ENCODE measurements at places on chromosomes 3 and 15. TPM values are rescaled to one million over a fixed set of nuclear protein-coding genes. Genes with fewer than 3 reads are reported as not detected.

- no peaks in the 10 kb centered on the region for H3K36me3 ChIP-seq
- no peak overlapping the region for H3K4me3 ChIP-seq
- DNase-seq, result no peak
- H3K4me1 ChIP-seq, result peaks cover 4% of the 10 kb centered on the region
Observed at GRCh38 chr3:115248274-115248673, 101.2 kb upstream of the ZBTB20 start.

- H3K4me3 ChIP-seq, result no peak overlapping the region
- H3K27me3 ChIP-seq, result no peaks in the 10 kb centered on the region
- DNase-seq, result no peak
- no peak overlapping the region for H3K27ac ChIP-seq
- H3K36me3 ChIP-seq, result no peaks in the 10 kb centered on the region
- H3K4me1 ChIP-seq, result no peaks in the 10 kb centered on the region
Observed at GRCh38 chr3:19645093-19645492, 288.9 kb downstream of the EFHB start.

- no peak overlapping the region for H3K4me3 ChIP-seq
- H3K4me1 ChIP-seq, result peaks cover 10% of the 10 kb centered on the region
- H3K27me3 ChIP-seq, result no peaks in the 10 kb centered on the region
- no peak for DNase-seq
Observed at GRCh38 chr3:149809699-149810098, 3.3 kb upstream of the RNF13 start.

BUB1B gene
- total RNA-seq, result 16.5 TPM

DNA sequence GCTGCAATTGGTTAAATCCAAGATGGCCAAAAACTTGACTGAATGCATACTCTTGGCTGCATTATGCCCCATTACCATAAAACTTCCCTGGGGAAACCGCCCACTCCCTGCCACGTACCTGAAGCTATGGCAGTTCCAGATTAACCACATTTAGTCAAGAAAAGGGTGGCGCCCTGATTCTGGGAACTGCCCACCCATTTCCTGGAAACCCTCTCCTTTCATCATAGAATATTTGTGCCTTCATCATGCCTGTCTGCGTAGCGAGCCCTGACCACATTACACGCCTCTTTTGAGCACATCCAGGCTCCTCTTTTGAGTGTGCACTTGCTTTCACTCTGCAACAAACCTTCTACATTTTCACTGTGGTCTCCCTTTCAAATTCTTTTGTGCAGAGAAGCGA, 5.2 kb downstream of the LINS1 start:
- no peaks in the 10 kb centered on the region for H3K4me1 ChIP-seq
- DNase-seq, result no peak
- H3K27me3 ChIP-seq, result no peaks in the 10 kb centered on the region

GRCh38 chr15:87267798-87268197, 988.7 kb downstream of the NTRK3 start:
- H3K27ac ChIP-seq, result no peak overlapping the region
- no peaks in the 10 kb centered on the region for H3K4me1 ChIP-seq

- no peak for DNase-seq
- no peaks in the 10 kb centered on the region for H3K27me3 ChIP-seq
- no peak overlapping the region for H3K4me3 ChIP-seq
- peaks cover 2% of the 10 kb centered on the region for H3K4me1 ChIP-seq
- no peak overlapping the region for H3K27ac ChIP-seq
Observed at GRCh38 chr3:27171113-27171512, 198.1 kb downstream of the NEK10 start.

AMIGO3 gene
- 1.4 TPM for total RNA-seq

DNA sequence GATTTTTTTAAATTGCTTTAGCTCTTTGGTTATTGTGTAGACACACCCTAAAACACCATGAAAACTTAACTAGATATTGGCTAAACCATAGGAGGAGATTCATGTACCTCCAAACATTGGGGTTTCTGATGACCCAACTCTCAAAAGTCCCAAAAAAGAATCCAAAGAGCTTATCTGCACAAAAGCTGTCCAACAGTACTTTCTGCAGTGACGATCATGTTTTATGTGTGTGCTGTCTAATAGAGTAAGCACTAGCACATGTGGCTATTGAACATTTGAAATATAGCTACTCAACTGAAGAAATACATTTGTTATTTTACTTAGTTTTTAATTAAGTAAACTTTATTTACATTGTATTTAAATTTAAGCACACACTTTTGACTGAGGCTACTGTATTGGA, 818.2 kb upstream of the LMCD1 start:
- no peaks in the 10 kb centered on the region for H3K4me1 ChIP-seq
- no peak for DNase-seq
- peaks cover 4% of the 10 kb centered on the region for H3K36me3 ChIP-seq
- no peak overlapping the region for H3K4me3 ChIP-seq
- H3K27ac ChIP-seq, result no peak overlapping the region
- no peaks in the 10 kb centered on the region for H3K27me3 ChIP-seq

GRCh38 chr3:80606073-80606472, 838.3 kb upstream of the ROBO1 start:
- no peaks in the 10 kb centered on the region for H3K27me3 ChIP-seq
- no peaks in the 10 kb centered on the region for H3K36me3 ChIP-seq
- H3K27ac ChIP-seq, result no peak overlapping the region

Measured in glutamatergic neuron (in vitro differentiated cells).